Activated T-cell treated with anti-CD3 and anti-CD28 coated beads, Interleukin-2, amount 50 U/mL, for 4 hours (primary cell): ENCODE measurements at places on chromosomes 1 and 21. TPM values are rescaled to one million over a fixed set of nuclear protein-coding genes. Genes with fewer than 3 reads are reported as not detected.

Gene SDE2
- total RNA-seq: 28.5 TPM

DNA sequence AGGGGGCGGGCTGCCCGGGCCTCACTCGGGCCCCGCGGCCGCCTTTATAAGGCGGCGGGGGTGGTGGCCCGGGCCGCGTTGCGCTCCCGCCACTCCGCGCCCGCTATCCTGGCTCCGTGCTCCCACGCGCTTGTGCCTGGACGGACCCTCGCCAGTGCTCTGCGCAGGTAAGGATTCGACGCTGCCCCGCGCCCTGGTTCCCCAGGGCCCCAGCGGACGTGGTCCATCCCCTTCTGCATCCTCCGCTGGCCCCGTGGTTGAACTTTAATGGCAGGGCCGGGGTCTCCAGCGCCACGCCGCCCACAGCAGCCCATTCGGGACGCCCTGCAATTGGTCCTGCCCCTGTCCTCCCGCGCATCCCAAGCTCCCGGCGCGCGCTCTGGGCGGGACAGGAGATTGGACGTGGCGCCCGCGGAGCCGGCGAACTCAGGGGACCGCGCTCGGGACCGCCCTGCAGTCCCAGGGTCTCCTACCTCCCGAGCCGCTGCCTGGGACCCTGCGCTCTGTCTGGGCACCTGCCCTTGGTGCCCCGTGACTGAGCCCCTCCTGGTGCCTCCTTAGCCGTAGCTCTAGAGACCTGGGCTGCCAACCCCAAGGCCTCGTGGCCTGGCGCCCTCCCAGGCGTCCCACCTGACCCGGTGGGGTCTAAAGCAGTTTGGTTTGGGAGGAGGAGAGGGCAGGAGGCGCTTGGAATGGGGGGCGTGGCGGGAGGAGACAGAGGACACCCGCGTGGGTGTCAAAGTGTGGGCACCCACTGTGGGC is at the start of gene ALPL:
Gene ALPL, plus strand, starts transcription at position 73 of the 762 bp plus-strand sequence. CDS start 44,659 bp downstream, outside the sequence.
- no peak for DNase-seq

Gene THEMIS2
- total RNA-seq: 14.2 TPM

DNA sequence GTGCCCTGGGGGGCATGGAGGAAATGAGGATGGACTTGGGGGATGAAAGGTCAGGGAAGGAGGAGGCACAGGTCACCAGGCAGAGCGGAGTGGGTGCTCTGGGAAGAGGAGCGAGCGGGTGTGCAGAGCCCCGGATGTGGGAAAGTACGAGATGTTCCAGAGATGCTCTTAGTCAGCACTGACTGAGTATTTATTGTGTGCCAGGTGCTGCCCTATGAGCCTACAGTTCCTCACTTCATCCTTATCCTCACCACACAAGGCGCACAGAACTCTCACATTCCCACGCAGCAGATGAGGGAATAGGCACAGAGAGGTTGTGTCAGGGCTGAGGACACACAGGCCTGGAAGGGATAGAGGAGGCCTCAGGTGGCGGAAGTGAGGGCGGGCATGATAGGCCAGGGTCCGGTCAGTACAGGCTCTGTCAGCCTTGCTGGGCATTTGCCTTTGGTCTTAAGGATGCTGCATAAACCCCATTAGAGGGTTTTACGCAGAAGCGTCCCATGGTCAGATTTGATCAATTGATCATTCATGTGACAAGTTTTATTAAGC is 77.3 kb downstream of the ARHGEF10L start:
- no peak for DNase-seq

DNA sequence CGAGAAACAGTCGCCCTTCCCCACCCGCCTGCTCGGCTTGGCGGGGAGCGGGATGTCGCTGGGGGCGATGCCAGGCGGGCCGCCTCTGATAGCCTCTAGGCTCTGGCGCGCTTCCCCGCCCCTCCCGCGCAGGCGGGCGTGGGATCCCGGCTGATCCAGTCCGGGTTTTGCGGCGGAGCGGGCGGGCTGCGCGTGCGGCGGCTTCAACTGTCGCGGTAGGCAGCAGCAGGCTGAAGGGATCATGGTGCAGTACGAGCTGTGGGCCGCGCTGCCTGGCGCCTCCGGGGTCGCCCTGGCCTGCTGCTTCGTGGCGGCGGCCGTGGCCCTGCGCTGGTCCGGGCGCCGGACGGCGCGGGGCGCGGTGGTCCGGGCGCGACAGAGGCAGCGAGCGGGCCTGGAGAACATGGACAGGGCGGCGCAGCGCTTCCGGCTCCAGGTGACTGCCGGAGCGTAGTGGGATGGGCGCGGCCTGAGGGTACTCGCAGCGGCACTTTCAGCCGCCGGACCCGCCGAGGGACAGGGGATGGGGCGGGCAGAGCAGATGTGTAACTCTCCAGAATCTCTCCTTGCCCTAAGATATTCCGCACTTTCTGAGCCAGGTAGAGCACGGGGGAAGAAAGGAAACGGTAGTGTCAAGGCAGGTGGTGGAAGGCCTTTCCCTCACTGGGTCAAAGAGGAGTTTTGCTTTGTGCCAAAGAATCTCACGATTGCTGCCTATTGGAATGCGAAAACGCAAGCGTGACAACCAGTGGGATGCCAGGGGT is at the start of gene FAAH:
Gene FAAH, plus strand, starts transcription at position 210 of the 764 bp plus-strand sequence. Its CDS starts 32 bp downstream, at position 242.
- DNase-seq: peak; percentile 28

- no peak for DNase-seq
These were observed 37.1 kb downstream of the CCN1 start for GRCh38 chr1:85617633-85618100.

DNA sequence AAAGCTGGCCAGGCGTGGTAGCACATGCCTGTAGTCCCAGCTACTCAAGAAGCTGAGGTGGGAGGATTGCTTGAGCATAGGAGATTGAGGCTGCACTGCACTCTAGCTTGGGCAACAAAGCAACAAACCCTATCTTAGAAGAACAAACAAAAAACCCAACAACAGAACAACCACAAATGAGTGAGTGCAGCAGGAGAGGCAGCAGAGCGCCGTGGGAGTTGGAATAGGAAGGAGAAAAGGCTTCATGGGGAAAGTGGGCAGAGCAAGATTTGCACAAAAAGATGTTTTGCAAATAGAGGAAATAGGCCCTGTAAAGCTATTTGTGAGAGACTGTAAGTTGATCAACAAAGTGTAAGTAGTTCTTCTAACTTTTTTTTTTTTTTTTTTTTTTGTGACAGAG is 19.6 kb downstream of the SMAP2 start:
- DNase-seq: no peak

DNA sequence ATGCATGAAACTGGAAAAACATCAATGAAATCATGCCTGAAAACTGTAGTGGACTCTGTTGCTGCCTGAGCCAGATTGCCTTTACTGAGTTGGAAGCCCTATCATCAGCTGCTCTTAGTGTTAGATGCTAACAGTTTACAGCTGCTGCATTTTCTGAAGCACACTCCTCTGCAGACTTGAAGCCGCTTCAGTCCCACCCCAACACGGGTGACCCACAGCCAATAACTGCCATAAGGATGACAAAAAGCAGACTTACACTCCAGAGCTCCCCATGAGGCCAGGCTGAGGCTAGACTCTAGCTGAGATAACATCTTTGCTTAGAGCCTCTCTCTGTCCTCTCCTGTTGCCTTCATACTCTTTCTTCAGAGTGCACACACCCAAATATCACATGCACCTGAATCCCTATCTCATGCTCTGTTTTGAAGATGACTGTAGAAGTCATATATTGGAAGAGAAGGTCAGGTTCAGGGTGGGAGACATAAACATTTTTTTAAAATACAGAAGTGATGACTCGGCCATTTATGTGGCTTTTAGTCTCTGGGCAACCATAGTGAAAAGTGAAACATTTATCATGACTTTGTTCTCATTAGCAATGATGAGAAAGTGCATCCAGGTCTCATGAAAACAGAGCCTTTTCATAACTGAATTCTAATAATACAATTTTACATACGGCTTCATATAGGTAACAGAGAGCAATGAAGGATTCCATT is 161.0 kb downstream of the KCNK2 start:
- DNase-seq: no peak

DNA sequence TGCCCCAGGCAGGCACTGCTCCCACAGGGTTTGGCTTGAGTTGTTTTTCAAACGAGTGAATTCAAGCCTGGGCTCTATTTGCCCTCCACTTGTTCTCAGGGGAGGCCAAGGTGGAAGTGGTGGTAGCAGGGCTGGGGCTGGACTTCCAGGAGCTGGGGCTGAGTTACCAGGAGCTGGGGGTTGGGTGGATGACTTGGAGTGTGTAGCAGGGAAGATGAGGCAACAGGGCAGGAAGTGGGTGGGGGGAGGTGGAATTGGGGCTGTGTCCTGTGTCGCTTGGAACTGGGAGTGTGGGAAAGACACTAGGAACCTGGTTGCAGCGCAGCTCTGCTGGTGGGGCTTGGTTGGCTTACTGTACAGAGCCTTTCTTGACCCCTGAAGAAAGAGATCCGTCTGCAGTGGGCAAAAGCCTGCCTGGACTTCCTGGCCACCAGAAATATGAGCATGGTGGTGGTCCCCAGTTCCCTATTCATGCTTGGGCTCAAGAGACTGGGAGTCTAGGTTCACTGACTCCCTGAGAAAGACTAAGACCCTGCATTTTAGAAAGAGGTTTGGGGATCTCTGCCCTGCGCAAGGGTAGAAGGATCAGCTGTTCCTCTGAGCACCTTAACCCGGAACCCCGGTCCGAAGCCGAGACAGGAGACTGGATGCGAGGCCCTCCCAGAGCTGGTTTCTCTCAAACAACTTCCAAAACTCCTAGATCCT is 3.1 kb downstream of the TFAP2E start:
- DNase-seq: no peak

DNA sequence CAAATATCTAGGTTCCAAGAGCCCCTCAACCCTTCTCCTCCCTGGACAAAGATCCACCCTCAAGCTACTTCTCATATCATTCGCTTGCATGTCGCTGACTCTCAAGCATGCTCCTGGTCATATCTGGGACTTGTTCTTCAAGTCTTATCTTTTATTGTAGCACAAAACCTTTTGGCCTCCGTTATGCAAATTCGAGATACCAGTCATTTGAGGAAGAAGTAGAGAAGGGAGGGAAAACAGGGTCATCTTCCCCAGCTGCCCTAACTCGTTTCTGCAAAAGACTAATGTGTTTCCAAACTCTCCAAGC is 63.8 kb upstream of the ETS2 start:
- no peak for DNase-seq

- no peak for DNase-seq
These were observed 33.2 kb upstream of the BTG2 start for GRCh38 chr1:203271962-203272632.

GRCh38 chr1:162383516-162383915 is 2.0 kb downstream of the C1orf226 start:
- no peak for DNase-seq

- no peak for DNase-seq
These were observed 92.1 kb upstream of the IPO9 start for GRCh38 chr1:201736707-201737320.

- no peak for DNase-seq
These were observed 8.1 kb downstream of the CYP4X1 start for GRCh38 chr1:47031585-47031984.

DNA sequence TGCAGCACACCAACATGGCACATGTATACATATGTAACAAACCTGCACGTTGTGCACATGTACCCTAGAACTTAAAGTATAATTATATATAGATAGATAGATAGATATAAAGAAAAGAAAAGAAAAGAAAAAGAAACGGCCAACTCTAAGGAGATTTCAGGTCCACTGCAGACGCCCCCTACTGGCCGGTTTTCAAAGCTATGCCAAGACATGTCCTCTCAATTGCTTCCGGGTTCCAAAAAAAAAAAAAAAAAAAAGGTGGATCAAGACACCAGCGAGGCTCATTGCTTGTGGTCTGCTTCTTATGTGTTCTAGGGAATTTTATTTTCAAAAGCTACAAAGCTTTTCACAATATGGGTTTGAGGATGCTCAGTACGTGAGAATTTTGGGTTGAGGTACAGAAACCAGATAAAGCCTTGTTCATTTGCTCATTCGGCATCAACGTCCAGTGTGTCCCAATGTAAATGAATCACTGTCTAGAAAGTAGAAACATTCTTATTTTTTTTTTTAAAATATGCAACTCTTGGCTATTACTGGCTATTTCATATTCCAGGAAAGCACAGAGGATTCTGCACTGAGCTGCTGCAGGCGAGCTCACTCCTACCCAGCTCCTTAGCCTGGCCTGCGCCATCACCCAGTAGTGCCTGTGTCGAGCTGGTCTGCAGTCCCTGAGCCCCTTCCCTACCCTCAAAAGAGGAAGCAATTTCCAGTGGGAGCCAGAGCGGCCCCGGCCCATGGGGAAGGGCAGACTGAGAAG is 643.0 kb downstream of the KIF26B start:
- no peak for DNase-seq

GRCh38 chr1:118154220-118154619 is 30.8 kb downstream of the SPAG17 start:
- no peak for DNase-seq

Gene ESRRG
- not detected for total RNA-seq

Gene KCNE2
- total RNA-seq: not detected

GRCh38 chr1:192539297-192540092 is 36.1 kb upstream of the RGS1 start:
- no peak for DNase-seq

DNA sequence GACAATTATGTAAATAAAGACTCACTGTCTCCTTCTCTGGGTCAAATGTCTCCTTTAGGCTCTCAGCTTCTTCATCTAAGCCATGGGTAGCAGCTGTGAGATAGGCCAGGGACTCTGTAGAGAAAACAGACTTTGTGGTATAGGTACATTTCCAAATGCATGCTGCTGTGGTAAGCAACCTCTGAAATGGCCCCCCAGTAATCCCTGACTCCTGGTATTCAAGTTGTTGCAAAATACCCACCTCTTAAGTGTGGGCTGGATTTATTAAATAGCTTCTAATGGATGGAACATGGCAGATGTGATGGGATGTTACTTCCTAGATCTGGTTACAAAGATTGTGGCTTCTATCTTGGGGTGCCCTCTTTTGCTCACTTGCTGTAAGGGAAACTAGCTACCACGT is 11.1 kb upstream of the PEX19 start:
- DNase-seq: no peak

DNA sequence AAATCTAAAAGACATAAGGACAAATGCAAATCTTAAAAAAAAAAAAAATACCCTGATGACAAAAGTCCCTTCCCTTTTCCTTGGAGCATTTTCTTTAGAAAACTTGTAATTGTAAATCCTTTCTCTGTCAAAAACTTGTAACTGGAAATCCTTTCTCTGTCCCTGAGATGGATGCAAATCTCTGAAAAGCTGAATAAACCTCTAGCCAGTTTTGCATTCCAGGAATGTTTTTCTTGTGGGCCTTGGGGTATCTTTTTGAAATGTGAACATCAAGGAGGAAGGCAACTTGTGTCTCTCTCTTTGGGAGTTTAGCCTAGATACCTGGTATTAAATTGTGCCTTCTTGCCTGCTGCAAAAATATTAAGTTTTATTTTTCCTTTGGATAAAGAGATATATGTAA is 305.3 kb downstream of the KCNT2 start:
- DNase-seq: no peak

DNA sequence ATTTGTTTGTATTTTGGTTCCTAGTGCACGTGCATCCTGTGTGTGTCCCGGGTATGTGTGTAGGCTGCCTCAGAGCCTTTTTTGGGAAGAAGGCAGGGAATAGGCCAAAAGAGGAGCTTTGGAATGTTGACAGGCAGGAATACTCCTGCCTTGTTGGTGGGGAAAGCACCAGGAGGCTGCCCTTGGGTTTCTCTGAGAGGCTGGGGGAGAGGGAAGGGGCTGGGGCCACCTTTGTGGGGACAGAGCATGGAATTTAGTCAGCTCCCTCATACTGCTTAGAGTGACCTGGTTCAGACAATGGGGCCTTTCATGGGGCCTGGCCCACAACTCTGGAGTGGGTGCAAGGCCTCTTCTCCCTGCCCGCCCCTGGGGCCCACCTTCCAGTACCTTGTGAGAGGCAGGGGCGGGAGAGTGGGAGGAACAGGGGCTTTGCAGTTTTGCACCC is 31.3 kb downstream of the ACOT11 start:
- no peak for DNase-seq

Gene RCAN1
- total RNA-seq: 13.2 TPM

Gene ESPN
- 0.60 TPM for total RNA-seq

GRCh38 chr1:244439391-244440032 is 12.2 kb downstream of the ADSS2 start:
- no peak for DNase-seq
